ENCODE measurements at places on chromosomes 16 and 17.

DNA sequence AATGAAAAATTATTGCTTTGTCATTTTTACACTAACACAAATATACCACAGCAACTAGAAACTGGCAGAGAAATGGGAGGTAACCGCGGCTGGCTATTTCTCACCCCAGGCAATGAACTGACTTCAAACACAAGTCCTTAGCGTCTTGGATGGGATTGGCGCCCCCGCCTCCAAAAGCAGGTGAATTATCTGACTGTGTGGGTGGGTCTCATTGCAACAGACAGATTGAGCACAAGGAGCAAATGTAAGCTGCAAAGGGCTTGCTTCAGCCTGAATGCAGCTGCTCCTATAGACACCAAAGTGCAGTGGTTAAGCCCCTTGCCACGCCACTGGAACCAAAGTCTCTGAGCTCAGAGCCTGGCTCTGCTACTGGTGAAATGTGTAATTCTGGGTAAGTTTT is 225.0 kb downstream of the XYLT1 start:
- no peak for DNase-seq

- DNase-seq, result peak; percentile 48
Measured at GRCh38 chr17:47694581-47695428, 844 bp downstream of the TBKBP1 start.

GRCh38 chr16:79811541-79811940 is 211.0 kb upstream of the MAF start:
- no peak for DNase-seq

DNA sequence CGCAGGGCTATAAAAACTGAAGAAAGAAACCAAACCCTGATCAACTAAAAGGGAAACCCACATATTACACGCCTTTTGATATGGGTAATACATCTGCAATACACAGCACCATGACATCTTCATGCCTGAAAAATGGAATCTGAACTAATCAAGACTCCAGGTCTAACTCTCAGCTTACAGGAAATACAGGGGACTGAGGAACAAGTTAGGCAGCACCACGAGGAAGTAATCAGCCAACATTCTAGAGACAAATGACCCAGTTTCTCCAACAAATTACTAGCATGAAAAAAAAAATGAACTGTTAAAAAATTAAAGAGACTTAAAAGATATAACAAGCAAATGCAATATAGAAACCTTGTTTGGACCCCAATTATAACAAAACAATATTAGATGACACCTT is 9.1 kb downstream of the SLC39A11 start:
- DNase-seq, result no peak

DNA sequence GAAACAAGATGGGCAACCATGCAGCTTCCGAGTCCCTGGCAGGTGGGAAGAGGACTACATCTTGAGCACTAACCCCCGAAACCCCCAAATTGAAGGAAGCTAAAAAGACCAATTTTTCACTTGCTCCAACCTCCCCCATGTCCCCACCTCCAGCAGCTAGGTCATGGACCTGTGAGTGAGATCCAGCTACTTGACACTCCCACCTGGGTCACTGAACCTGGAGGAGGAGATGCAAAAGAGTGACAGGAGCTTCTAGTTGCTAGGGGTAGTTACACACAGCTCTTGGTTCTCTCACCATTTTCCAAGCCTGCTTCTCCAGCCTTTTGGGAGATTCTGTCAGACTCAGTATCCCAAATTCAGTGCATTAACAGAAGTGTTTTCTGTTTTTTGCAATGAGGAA is 11.2 kb downstream of the PDZD9 start:
- DNase-seq, result no peak

Data from muscle of back (tissue), 13 donors.